Aorta (tissue), 5 donors: ENCODE measurements at places on chromosomes 11 and 22. TPM values are rescaled to one million over a fixed set of nuclear protein-coding genes. Genes with fewer than 3 reads are reported as not detected.
A peak's percentile ranks its signal among the peaks of the same experiment; 100 is the strongest.

- H3K27ac ChIP-seq, result no peak overlapping the region
- H3K27me3 ChIP-seq, result no peaks in the 10 kb centered on the region
- H3K4me1 ChIP-seq, result no peaks in the 10 kb centered on the region
- no peak overlapping the region for H3K4me3 ChIP-seq
These were observed 7.6 kb upstream of the KCTD17 start for GRCh38 chr22:37043828-37044538.

GRCh38 chr11:57762235-57762861 lies 746 bp downstream of the CTNND1 start:
- H3K4me1 ChIP-seq, result peaks cover 17% of the 10 kb centered on the region
- H3K4me3 ChIP-seq, result peak overlapping the region; percentile 93
- H3K27ac ChIP-seq, result no peak overlapping the region

GRCh38 chr11:86175626-86176025 lies 68.9 kb upstream of the EED start:
- no peak overlapping the region for H3K27ac ChIP-seq
- no peak for DNase-seq
- peaks cover 2% of the 10 kb centered on the region for H3K4me1 ChIP-seq
- H3K27me3 ChIP-seq, result no peaks in the 10 kb centered on the region

The PKP3 gene
- 0.42 TPM for total RNA-seq
